ENCODE measurements at places on chromosomes 2 and 18.

- no peak for DNase-seq
These were observed 19.4 kb downstream of the TLK1 start for GRCh38 chr2:171141320-171141719.

DNA sequence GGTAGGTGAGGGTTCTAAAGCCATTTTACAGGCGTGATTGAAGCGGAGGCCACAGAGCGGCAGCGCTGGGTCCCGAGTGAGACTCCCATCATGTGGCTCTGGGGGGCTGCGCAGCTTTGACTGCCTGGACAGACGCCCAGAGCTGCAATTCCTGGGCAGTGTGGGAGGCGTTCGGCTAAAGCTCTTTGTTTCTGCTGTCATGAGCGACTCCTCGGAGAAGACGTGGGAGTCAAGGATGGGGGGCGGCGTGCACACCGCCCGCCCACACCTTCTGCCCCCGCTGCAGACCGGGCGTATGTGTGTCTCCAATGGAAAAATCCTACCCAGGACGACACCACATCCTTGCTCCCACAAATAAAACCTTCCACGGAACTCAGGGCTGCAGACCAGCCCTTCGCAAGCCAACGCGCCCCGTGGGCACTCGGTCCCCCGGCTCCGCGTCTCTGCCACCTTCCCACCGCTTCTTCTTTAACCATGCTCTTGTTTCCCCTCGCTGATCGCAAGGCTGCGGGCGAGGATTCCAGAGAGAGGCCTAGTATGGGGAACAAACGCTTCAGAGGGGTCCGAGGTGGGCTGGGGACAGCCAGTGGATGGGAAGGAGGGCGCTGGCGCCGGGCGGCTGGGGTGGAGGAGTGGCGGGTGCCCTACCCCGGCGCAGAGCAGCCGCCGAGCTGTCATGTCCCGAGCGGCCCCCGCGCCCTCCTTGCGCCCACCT, 680 bp upstream of the LBH start:
- DNase-seq: no peak

DNA sequence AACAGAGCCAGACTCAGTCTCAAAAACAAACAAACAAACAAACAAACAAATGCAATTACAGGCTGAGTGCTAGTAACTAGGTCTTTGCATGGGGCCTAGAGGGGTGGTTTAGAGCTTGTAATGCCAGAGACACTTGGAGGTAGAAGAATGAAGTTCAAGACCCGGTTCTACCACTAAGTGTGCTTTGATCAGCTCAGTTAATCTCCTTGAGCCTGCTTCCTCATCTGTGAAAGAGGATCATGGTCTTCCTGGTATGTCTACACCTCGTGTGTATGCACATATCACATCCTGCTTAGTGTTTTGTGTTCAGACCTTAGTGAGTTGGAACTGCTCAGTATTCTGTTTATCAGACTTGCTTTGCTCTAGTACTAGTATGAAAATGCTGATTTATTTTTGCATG, 4.8 kb upstream of the ATP6V1C2 start:
- no peak for DNase-seq

GRCh38 chr18:10397004-10397403, 57.4 kb upstream of the APCDD1 start:
- no peak for DNase-seq

- no peak for DNase-seq
These were observed 116.7 kb downstream of the LPIN1 start for GRCh38 chr2:11863103-11863502.

DNA sequence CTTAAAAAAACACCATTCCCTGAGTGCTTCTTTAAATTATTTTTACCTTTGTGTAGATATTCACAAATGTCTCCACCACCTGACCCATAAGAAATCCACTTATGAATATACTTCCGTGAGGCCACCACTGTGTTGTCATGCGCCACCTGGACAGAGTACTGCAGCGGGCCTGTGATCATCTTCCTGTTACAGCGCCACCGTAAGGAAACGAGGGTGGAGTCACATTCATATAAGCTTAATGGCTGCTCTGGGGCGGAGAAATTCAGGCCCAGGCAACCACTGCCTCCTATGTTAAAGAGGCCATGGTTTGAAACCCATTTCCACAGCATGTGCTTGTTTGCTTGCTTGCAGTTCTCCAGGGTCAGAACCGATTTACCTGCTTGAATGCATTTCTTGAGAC, 17.7 kb downstream of the PLA2R1 start:
- DNase-seq: no peak

GRCh38 chr2:141187075-141187439, 943.8 kb downstream of the LRP1B start:
- no peak for DNase-seq

DNA sequence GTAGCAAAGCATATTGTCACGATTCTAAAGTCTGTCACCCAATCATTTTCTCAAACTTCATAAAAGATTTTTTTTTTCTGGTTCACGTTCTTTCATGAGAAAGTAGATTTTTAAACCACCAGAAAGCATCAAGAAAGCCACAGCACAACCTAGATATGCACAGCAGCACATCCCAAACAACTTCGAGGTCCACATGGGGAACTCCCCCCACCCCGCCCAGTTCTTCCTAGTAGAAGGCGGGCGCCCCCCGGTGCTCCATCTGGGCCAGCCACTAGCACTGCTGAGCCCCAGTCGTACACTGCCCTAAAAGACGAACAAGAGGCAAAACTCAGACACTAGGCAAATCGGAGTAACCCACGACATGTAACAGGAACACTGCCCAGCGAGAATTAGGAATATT, 15.5 kb downstream of the HDLBP start:
- no peak for DNase-seq

GRCh38 chr2:2183176-2183575, 147.9 kb downstream of the MYT1L start:
- no peak for DNase-seq

DNA sequence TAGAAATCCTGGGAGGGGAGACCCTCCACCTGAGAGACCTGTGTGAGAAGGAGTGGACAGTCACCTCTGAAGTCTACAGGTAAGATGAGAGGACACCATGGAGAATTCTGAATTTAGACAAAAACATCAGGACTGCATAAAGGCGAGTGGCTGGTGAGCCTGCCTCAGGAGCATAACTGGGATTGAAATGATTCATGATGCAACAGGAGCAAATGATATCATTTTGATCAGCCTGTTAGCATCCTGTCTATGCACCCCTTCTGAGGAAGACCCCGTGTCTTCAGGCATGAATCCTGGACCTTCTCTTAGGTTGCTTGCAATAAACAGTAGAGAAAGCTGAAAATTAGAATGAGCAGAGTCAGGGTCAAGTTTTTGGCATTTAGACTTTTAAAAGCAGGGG, 245.8 kb downstream of the ETAA1 start:
- DNase-seq: no peak

GRCh38 chr2:152330235-152330866, 4.6 kb upstream of the FMNL2 start:
- no peak for DNase-seq

- DNase-seq: no peak
These were observed 279.4 kb downstream of the ERBB4 start for GRCh38 chr2:212259226-212259625.

- no peak for DNase-seq
These were observed 125.9 kb upstream of the COL5A2 start for GRCh38 chr2:189305291-189305943.

- DNase-seq: no peak
These were observed 305.1 kb upstream of the GULP1 start for GRCh38 chr2:187986390-187987105.

GRCh38 chr2:215299337-215299859, 12.5 kb upstream of the ATIC start:
- DNase-seq: no peak

DNA sequence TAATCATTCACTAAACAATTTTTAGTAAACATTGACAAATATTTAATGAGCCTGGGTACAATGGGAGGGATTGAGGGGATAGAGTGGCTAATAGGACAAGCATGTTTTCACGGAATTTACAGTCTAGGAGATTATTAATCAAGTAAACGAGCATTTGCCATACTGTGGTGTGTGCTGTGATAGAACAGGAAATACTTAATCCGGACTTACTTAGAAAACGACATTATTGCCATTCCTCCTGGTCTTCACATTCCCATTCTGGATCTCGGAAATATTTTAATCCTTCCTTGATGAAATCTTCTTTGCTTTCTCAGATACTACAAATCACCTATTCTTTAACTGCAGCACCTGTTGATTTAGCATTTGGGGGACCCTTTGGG, 905 bp downstream of the TTLL4 start:
- no peak for DNase-seq

- DNase-seq: no peak
These were observed 29.7 kb downstream of the XDH start for GRCh38 chr2:31384771-31385276.

GRCh38 chr2:127085317-127085681, 21.7 kb downstream of the BIN1 start:
- DNase-seq: no peak

Data from stimulated activated CD8-positive, alpha-beta memory T cell treated with anti-CD3 and anti-CD28 coated beads, Interleukin-7, amount 100 ng/mL, for 1 hour (primary cell).